HAP-1 (cell line): ENCODE measurements at places on chromosomes 11 and 22.

DNA sequence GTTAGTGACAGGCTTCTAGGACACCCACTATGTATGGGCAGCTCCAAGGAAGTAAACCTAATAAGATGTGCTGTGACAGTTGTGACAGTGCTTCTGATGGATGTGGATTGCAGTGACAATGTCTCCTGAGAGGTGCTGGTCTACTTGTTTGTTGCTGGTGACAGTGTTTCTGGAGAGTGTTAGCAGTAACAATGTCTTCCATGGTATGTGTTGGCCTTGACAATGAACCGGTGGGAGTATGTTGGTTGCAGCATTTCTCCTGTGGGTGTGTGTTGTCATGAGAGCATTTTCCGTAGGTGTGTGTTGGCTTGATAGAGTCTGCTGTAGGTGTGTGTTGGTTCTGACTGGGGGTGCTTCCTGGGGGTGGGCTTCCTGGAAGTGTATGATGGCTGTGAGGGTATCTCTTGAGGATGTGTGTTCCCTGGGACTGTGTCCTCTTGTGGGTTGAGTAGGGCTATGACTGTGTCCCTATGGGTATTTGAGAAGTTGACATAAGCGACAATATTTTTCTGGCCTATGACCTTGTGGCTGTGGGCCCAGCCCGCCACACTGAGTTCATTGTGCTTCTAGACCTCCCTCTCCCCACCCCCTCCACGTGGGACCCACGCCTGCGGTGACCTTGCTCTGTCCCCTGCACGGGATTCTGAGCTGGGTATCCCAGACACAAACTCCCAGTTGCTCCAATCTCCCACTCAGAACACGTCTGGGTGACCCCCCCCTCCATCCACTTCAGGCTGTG, 1.2 kb downstream of the DCHS1 start:
- no peak for DNase-seq

- no peak for DNase-seq
Measured at GRCh38 chr11:125389339-125390166, 106.5 kb downstream of the FEZ1 start.

DNA sequence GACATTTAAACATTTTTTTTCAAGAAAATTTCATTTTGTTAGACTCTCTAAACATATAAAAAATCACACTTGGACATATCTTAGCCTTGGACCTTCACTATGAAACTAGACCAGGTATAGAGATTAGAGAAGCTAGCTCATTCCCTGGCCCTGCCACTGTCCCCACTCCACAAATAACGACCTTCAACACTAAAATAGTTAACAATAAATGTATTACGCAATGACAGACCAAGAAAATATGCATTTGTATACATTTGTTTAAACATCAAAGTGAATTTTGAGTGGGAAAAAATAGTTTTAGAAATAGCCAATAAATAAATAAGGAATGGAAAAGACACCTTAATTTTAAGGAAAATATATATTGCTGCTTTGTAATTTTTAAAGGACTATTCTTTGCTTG, 20.9 kb downstream of the OR5J2 start:
- DNase-seq = no peak

GRCh38 chr11:46047520-46047919, 73.7 kb downstream of the PHF21A start:
- DNase-seq = peak; percentile 52

- DNase-seq = no peak
Measured at GRCh38 chr22:26884921-26885320, 227.5 kb downstream of the MIAT start.

- DNase-seq = no peak
Measured at GRCh38 chr22:29964776-29965175, 81.8 kb downstream of the MTMR3 start.

DNA sequence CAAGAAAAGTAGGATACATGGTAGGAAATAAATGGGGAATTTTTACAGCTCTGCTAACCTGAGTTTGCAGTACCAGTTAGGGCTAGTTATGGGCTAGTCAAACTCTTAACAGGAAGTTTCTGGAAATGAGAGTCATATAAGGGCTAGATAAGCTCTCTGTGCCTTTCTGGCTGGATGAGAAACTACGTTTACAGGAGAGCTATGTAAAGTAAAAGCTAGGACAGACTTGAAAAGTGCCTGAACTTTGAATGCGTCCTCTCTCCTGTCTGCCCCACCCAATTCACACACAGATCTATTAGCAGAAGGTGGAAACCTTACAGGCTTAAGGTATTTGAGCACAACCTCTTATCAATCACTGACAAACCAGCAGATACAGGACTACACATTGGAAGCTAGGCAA, 167.1 kb downstream of the SNX19 start:
- no peak for DNase-seq

DNA sequence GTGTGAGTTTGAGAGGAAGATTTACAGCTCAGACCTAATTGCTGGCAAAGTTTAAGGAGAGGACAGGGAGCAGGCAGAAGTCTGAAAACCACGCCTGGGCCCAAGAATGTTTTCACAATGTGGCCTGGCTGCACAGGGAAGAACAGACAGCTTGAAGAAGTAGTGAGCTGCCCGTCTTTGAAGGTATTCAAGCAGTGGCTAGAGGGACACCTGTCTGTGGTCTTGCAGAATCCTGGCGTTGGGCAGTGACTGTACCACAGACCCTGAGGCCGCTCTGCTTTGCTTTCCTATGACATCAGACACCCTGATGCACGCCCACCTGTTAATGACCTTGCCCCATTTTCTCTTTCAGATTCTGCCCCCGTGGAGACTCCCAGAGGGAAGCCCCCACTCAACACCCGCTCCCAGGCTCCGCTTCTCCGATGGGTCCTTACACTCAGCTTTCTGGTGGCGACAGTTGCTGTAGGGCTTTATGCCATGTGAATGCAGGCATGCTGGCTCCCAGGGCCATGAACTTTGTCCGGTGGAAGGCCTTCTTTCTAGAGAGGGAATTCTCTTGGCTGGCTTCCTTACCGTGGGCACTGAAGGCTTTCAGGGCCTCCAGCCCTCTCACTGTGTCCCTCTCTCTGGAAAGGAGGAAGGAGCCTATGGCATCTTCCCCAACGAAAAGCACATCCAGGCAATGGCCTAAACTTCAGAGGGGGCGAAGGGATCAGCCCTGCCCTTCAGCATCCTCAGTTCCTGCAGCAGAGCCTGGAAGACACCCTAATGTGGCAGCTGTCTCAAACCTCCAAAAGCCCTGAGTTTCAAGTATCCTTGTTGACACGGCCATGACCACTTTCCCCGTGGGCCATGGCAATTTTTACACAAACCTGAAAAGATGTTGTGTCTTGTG, 6.6 kb upstream of the MCM5 start:
- DNase-seq = no peak

DNA sequence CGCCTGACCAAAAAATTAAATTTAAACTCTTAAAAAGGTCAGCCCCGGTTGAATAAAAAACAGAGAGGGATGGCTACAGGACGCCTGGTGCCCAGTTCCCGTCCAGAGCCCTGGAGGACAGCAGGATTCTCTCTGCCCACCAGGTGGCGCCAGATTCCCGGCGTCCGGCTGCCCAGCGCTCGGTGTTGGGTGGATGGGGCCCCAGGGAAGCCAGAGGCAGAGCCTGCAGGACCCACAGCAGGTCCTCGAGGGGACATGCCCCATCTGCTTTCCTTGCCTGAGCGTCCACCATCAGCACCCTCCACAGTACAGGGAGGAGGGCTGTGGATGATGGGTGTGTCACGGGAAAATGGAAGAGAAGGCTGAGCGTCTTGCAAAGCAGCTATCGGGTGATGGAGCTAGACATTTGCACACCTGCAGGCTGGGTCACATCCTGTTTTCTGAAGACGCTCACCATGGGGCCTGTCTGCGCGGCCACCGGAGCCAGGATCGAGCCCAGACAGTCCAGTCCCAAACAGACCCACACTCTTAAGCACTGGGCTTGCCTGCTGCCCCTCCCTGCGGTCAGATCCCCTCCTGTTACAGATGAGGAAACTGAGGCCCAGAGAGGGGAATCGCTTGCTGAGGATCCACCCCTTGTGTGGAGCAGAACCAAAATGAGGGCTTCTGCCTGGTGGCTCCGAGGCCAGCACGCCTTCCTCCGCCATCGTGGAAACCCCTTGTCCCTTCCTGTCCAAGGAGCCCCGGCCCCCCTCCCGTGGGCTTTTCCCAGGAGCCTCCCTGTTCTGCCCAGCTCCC, 18.5 kb upstream of the CBX7 start:
- DNase-seq = peak; percentile 91

DNA sequence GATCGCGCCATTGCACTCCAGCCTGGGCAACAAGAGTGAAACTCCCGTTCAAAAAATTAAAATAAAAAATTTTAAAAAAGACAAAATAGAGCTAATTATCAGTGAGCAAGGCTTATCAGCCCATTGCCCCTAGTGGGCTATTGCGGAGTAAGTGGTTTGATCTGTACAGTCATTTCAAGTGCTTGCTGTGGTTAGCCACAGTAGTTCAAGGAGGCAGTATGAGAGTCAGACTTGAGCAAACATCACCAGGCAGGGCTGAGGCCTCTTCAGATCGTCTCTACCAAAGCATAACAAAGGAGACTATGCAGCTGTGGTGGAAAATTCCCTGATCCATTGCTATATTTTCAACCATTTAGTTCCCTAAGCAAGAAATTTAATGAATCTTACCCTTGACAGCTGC, 4.3 kb upstream of the SBF2 start:
- DNase-seq = no peak

DNA sequence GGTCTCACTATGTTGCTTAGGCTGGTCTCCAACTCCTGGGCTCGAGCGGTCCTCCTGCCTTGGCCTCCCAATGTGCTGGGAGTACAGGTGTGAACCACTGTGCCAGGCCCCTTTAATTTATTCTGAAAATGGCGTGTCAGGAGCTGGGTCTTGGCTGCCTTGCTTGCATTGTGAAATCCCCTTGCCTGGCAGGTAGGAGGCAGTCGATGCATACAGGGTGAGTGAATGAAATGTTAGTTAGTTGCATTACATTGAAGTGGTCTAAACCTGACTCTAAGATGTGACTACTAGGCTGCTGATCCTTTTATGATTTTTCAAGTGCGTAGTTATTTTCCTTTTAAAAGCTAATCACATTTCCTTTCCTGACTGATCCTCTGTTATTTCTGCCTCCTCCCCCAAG, 42.9 kb downstream of the PARVB start:
- DNase-seq = no peak

DNA sequence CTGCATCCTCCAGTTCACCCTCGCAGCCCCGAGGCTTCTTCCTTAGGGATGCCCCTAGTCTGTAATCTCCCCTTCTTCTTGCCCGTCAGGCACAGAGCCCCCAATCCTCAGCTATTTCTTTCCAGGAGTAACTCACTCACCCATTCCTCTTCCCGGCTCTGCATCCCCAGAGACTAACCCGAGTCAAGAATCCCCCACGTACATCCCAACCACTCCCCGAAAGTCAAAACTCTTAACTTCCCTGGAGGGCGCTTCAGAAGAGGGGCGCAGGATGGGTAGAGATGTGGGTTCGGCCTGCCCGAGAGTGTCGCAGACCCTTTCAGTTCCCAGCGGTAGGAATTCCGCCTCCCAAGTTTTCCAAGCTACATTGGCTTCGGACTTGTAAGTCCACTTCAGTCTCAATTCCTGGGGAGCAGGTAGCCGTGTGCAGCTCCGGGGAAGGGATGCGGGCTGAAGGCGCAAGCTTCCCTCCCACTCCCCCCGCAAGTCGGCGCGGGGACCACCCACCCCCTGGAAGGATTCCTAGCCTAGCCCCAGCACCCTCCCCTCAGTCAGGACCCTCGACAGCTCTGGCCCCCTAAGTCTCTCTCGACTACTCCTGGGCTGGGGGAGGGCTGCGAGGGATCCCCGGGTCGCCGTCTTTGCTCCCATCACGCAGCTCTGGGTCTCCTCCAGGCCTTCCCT, 871 bp downstream of the BDNF start:
- no peak for DNase-seq

- no peak for DNase-seq
Measured at GRCh38 chr22:48096851-48097665, 1334.6 kb downstream of the TBC1D22A start.

- peak; percentile 57 for DNase-seq
Measured at GRCh38 chr11:34633990-34634693, 13.2 kb downstream of the EHF start.

GRCh38 chr11:114132417-114132816, 72.9 kb downstream of the ZBTB16 start:
- DNase-seq = no peak

DNA sequence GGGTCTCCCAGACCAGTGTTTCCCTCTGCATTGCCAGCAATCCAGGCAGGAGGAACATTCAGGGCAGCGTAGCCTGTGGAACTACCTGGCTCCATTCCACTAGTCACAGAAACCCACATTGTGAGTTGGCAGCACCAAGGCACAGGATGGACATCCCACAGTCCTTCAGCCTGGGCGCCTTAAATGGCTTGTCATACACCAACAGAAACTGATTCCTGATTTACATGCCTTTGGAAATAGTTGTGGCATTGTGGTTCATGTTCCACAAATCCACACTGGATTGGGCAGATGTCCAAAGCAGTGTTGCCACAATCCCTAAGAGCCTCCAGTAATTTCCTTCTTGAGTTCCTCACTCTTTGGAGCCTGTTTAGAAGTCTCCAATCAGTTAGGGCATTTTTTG, 225.6 kb downstream of the BLID start:
- no peak for DNase-seq

- no peak for DNase-seq
Measured at GRCh38 chr11:74135127-74135840, 35.5 kb downstream of the C2CD3 start.

- DNase-seq = no peak
Measured at GRCh38 chr11:36381015-36381360, 84.9 kb downstream of the PRR5L start.

DNA sequence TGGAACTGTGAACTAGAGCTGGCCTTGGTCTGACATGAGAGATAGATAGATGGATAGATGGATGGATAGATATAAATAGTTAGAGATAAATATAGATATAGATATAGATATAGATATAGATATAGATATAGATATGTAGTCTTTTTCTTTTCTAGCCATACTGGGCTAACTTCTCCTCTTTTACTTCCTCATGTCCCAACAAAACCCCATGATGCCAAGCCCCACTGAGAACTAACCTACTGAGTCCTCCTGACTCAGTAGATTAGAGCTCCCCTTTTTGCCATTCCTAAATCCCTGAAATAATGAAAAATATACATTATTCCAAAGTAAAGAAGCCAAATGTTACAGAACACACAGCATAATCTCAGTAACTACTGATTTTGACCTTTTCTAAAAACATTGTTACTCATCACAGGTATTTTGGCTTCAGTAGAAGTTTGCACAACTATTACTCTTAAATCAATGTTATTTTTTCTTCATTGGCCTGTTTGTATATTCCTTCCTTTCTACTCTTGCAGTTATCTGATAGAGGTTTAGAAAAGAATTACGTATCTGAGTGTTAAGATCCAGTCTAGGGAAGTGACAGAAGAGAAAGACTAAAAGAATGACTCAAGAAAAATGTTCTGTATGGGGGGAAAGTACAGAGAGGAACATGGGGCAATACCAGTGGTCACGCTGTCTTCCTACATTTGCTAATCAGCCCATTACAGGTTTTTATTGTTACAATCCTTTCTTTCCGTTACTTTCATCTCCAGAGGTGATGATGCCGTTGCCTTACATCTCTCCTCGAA, 6.0 kb upstream of the OR10D3 start:
- DNase-seq = no peak

DNA sequence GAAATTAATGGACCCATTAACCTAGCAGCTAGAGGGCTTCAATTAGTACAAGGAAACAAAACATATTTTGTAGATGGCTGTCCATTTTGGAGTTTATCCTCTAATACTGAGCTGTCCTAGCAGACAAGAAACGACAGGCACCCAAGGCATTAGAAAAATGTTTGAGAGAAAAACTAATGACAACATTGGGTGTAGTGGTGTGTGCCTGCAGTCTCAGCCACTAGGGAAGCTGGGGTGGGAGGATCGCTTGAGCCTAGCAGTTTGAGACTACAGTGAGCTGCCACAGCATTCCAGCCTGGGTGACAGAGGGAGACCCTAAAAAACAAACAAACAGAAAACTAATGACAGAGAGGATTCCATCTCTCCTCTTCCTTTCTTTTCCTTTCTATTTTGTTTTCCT, 1.5 kb downstream of the A4GALT start:
- no peak for DNase-seq
